ENCODE measurements at places on chromosomes 16 and 17.
A peak's percentile ranks its signal among the peaks of the same experiment; 100 is the strongest.

DNA sequence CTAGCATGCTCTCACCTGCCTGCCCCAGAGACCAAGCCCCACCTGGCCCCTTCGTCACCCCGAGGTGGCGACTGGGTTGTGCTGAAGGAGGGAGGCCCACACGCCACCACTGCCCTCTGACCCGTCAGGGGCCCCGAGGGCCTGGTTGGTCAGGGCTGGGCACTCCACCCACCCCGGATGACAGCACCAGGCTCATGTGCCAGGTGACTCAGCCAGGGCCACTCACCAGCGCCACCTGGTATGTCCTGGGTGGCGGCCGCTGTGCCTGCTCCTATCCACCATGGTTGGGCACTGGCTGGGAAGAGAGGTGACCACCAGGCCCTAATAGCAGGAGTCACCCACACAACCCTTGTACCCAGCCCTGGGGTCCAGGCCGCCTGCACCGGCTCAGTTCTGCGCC, 68.9 kb downstream of the JPH3 start:
- DNase-seq: no peak

DNA sequence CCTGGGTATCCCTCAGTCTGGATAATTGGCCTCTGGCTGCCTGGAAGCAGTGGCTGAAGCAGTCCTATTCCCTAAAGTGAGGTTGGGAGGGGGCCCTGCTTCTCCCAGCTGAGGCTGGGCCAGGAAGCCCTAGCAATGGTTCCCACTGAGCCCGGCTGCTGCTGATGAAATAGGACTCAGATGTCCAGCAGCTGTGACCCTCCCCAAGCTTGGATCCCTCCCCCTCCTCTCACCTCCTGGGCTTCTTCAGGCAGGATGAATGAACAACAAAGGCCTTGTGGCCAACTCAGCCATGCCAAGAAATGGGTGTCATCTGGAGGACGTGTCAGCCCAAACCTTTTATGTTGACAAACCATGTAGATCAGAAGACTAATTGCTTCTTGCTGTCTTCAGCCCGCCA, 42.0 kb downstream of the AXIN2 start:
- no peak for DNase-seq

GRCh38 chr17:49224198-49224996, 6.2 kb downstream of the PHOSPHO1 start:
- DNase-seq: peak; percentile 31

DNA sequence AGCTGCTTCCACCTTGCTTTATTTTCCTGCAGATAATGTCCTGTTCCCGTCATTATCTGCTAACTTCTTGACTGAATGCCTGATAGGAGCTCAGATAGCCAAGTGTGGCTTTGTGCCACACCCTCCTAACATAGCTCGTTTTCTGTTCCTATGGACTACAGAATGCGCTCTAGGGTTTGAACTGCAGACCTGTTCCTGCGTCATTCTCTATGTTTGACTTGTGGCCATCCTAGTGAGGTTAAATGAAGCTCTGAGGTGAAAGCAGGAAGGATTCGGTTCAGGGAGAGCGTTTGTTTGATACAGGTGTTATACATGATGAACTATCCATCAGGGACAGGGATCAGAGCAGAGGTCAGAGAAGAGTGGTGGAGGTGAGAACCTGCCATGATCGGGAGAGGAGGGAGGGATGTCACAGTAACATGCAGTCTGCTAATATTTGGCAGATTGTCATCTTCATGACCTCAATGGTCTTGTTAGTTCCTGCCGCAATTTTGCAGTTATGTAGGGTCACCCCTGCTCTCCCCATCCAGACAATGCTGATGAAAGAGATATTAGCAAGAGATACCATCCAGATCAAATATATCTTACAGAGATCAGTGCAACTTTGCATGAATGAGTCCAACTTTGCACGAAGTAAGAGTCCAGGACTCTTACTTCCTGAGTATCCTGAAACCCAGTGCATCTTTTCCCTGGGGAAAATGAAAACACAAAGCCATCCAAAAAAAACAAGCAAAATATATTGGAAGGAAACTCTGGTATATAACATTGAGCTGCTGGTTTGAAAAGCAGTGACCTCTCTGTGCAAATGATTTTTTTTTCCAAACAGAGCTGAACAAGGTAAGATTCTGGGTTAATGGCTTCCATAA, 32.8 kb downstream of the MPHOSPH6 start:
- DNase-seq: no peak

GRCh38 chr17:3571043-3571900, 13.7 kb upstream of the TRPV3 start:
- no peak for DNase-seq

- no peak for DNase-seq
Observed at GRCh38 chr17:82277851-82278250, 4.4 kb upstream of the CSNK1D start.

DNA sequence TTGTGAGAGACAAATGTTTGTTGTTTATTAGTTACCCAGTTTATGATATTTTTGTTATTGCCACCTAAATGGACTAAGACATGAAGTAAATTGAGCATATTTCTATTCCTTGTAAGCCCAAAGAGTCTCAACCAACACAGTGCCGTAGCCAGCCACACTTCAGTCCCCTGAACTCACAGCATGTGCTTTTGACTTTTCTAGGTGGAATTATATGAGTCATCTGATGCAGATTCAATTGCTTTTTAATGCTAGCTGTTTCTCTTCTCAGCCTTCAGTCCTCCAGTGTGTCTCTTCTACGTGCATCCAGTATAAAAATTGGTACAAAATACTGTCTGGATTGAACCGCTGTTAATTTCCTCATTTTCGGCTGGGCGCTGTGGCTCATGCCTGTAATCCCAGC, 39.0 kb downstream of the IQCK start:
- DNase-seq: no peak

GRCh38 chr17:77570565-77570898, 388.0 kb upstream of the TNRC6C start:
- DNase-seq: no peak

DNA sequence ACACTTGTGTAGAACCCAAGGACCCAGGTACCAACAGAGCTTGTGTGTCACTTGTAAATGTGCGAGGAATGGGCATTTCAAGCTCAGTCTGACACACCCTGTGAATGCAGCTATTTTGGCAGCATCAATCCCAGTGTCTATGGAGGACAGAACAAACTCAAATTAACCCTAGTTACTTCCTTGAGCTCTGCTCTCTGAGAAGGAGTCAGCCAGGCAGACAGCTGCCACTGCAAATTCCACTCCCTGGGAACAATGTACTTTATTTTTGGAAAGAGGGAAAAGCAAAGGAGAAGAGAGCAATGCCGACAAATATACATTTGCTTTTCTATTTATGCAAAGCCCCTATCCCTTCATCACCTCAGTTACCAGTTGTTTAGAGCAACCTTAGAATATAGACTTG, 48.4 kb upstream of the NOG start:
- DNase-seq: no peak

GRCh38 chr17:81509972-81510784, 2.4 kb downstream of the ACTG1 start:
- DNase-seq: no peak

DNA sequence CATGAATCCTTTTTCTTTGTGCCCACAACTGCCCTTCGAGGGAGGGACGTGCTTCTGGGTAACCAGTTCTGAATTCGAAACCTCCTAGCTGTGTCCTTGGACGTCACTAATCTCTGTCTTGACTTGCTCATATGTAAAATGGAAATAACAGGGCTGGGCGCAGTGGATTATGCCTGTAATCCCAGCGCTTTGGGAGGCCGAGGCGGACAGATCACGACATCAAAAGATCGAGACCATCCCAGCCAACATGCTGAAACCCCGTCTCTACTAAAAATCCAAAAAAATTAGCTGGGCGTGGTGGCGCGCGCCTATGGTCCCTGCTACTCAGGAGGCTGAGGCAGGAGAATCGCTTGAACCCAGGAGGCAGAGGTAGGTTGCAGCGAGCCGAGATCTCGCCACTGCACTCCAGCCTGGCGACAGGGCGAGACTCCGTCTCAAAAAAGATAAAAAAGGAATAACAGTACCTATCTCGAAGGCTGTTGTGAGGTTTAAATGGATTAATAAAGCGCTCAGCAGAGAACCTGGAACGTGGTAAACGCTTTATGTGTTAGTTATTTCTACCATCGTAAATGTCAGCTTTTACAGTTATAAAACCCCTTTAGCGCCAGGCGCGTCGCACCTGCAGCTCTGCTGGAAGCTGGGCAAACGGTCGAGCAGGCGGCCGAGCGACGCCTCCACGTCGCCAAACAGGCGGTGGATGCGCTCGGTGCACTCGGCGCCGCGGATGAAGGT, 641 bp downstream of the COG8 start:
- DNase-seq: peak; percentile 65

DNA sequence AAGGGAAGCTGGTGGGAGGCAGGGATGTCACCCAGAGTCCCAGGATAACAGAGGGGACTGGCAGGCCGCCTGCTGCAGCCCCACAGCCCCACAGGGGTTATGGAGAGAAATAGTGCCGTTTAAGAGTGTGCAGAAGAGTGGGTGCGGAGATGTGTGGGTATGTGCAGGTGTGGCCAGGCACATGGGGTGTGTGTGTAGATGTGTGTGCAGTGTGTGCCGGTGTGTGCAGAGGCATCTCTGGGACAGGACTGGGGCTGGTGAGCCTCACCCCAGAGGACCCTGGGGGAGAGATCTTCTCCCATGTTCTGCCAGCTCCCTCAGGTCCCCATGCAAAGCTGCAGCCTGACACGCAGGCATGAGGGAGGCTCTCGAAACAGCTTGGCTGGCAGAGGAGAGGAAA, 157.4 kb downstream of the RBFOX3 start:
- no peak for DNase-seq

DNA sequence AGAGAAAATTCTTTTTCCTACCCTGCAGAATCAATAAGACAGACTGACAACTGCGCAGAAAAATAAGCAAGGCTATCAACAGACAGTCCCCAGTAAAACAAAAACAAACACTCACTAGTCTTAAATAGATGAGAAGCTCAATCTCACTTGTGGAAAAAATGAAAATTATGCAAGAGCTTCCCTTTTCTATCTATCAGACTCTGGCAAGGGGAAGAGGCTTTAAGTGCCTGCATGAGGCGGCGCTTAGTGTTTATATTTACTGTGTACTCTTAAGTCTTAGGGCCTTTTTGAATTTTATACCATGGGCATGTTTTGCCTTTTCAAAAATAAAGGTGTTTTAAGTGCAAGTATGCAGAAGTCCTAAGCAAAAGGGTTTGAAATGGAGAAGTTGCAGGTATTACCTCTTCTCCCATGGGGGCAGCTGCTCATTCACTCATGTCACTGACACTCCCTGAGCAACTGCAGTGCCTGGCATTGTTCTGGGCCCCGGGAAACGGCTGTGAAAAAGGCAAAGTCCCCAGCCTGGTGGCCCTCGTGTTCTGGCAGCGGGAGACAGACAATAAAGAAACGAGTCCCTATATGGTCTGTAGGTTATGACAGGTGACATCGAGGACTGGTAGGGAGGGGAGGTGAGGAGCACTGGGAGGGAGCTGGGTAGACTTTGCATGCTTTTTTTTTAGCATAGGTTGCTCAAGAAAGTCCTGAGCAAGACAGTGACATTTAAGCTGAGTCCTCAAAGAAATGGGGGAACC, 35.2 kb downstream of the HSBP1 start:
- no peak for DNase-seq

- DNase-seq: no peak
Observed at GRCh38 chr16:30481381-30481780, 8.8 kb downstream of the ITGAL start.

DNA sequence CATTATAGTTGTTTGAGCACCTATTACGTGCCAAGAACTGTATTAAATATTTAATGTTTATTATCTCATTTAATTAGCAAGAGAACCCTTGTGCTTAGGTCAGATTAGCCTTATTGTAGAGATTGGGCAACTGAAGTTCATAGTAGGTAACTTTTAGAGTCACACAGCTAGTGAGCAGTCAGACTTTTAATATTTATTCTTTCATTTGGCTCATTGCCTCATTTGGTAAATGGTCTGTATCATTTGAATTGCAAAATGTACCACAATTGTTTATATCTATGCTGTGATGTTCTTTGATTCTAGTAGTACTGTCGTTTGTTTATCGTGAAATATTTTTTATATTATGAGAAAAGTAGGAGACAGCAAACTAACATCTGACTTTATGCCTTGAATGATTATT, 7.6 kb downstream of the CLTC start:
- DNase-seq: no peak

- DNase-seq: no peak
Observed at GRCh38 chr16:30787613-30788378, 791 bp upstream of the ZNF629 start.
